ENCODE measurements at places on chromosomes 2 and 18.

DNA sequence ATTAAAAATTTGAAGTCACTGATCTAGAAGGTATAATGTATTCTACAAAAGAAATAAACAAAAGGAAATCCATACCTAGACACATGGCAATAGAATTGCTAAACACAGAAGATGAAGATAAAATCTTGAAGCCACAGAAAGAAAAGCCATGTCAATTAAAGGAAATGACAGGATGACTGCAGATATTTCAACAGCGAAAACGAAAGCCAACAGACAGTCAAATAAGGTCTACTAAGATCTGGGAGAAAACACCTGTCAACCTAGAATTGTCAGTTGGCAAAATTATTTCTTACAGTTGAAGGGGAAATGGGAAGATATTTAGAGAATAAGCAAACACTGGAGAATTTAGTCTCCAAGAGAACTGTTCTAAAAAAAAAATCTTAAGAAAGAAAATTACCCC lies 39.2 kb downstream of the NETO1 start:
- no peak for DNase-seq

DNA sequence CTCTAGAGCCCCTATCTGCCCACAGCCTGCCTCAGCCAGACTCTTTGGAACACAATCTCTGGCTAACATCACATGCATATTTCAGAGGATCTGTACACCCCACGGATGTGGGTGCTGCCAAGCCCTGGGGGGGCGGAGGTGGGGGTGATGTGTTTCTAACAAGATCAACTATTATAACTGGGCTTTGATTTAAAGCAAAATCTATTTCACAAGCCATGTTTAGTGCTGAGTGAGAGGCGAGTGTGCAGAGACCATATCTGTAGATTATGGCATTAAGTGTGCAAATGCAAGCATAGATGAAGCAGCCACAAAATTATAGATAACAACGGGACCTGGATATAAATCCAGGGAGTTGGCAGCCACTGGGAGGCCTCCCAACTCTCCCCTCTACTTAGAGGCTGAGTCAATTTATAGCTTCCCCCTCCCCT lies 135.8 kb upstream of the SMAD2 start:
- DNase-seq: peak; percentile 59

- peak; percentile 83 for DNase-seq
Measured at GRCh38 chr2:229342376-229342775, 71.3 kb upstream of the PID1 start.

DNA sequence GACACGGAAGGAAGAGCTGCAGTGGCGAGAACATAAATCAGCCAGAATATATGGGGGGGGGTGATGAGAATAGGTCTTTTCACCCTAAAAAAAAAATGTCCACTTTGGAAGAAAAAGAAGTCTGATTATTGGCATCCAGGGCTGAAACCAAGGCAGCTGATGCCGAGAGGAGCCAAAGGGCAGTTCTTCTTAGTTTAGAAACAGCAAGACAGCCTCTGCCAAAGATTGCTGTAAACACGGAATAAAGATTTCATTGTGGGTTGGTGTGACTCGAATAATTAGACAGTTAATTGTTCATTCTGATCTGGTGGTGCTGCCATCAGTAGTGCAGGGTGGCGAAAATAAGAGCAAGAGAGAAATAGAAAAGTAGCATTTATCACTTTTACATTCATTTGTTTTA lies 3.5 kb downstream of the CDH20 start:
- no peak for DNase-seq

DNA sequence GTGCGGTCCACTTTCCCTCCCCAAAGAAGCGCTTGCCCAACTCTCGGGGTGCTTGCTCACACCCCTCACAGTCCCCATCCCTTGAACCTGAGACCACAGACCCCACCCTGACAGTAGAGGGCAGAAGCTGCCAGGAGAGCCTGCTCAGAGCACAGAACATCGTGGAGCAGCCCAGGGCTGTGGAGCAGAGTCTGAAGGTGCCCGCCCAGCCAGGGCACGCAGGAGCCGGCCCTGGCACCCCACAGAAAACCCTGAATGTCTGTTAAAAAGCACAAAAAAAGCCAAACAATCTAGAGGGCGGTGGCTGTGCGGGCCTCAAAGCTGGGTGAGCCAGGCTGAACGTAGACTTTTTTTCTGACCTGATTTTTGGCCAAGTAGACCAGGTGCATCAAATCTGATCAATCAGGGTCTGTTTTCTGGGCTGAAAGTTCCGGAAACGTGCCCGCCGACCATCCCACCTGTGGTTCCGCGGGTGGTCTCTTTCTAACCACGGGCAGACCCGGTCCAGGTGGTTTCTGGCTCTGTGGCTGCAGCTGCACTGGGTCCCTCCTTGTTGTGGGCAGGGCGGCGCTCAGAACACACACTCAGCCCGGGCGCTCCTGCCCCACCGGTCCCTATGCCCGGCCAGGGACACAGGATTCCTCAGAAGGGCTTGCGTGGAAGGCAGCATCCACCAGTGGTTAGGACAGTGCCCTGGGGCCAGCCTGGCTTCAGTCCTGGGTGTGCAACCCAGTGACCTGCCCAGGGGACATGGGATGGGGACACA lies 66.3 kb downstream of the SLC66A2 start:
- DNase-seq: no peak

All from thyroid gland (tissue), 4 donors.